ENCODE measurements at places on chromosomes 1 and 21. TPM values are rescaled to one million over a fixed set of nuclear protein-coding genes. Genes with fewer than 3 reads are reported as not detected.

The CD1B gene
- not detected for total RNA-seq

The PCNT gene
- 32.2 TPM for total RNA-seq

The PDZK1 gene
- total RNA-seq: 3.3 TPM

The TSPAN1 gene
- 94.8 TPM for total RNA-seq

The PLPPR4 gene
- total RNA-seq: 0.12 TPM

The CD2 gene
- total RNA-seq: not detected

The FAM151A gene
- not detected for total RNA-seq

The NHLH1 gene
- 1.6 TPM for total RNA-seq

The LAD1 gene
- 209 TPM for total RNA-seq

The TMEM69 gene
- total RNA-seq: 31.7 TPM

The HSPB7 gene
- not detected for total RNA-seq

The KCNJ9 gene
- total RNA-seq: not detected

The LAMB3 gene
- 331 TPM for total RNA-seq

The VHLL gene
- 0.81 TPM for total RNA-seq

The TMEM269 gene
- total RNA-seq: 1.7 TPM

The CATSPERE gene
- 0.49 TPM for total RNA-seq

The S100A8 gene
- not detected for total RNA-seq

The RBP7 gene
- 0.83 TPM for total RNA-seq

The PEX19 gene
- total RNA-seq: 64.0 TPM

The RYR2 gene
- total RNA-seq: 0.32 TPM

The OR2T2 gene
- not detected for total RNA-seq

The C1QTNF12 gene
- 2.0 TPM for total RNA-seq

The NOTCH2NLA gene
- total RNA-seq: 53.2 TPM

The KLF17 gene
- total RNA-seq: not detected

The VTCN1 gene
- total RNA-seq: 39.1 TPM

The JAM2 gene
- not detected for total RNA-seq

The PBXIP1 gene
- total RNA-seq: 48.1 TPM

The ASCL5 gene
- not detected for total RNA-seq

The BNIPL gene
- total RNA-seq: 1.2 TPM

The DMBX1 gene
- total RNA-seq: 0.88 TPM

The IVL gene
- 1.9 TPM for total RNA-seq

The SAMD11 gene
- total RNA-seq: 0.54 TPM

The TPTE gene
- not detected for total RNA-seq

The OR6N1 gene
- total RNA-seq: not detected

The SLC6A17 gene
- total RNA-seq: 0.24 TPM

The S100A5 gene
- total RNA-seq: not detected

The CTH gene
- total RNA-seq: 15.5 TPM

Measured in Calu3 (cell line).